Stimulated activated CD4-positive, alpha-beta T cell treated with anti-CD3 and anti-CD28 coated beads, Interleukin-1b, Interleukin-23, amount 100 ng/mL, for 1 hour (primary cell): ENCODE measurements at places on chromosomes 5 and 9.

- no peak for DNase-seq
Measured at GRCh38 chr5:94558028-94558427, 60.4 kb downstream of the KIAA0825 start.

DNA sequence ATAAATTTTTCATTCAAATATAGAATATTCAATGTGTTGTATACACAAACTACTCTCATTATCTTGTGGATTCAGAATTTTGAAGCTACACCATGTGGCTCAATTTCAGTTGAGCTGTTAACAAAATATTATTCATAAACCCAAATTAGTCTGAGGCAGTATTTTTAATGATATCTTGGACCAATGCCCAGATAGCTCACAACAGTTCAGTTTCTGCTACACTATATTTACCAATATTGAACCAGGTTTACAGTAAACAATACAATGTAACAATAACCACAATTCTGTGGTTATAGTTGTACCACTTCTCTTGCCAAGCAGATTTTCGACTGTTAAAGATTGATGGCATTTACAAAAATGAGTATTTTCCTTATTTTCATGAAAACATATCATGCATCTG is 99.9 kb downstream of the SSBP2 start:
- no peak for DNase-seq

DNA sequence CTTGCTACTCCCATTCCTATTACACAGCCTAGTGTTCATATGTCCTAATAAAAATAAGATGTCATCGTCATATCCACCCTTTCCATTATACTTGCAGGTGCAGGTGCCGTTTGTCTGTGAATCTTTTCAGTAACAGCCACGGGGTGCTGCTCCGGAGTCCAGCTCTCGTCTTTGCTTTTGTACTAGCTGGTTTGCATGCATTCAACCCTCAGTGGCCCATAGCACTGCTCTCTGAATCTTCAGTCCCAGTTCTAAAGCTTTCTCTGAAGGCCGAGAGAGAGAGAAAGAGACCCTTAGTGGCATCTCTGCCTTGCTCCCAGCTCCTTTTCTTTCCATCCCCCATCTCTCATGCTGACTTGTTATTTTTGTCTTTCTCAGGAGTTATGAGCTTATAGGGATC is 468.5 kb downstream of the TMEM232 start:
- no peak for DNase-seq

DNA sequence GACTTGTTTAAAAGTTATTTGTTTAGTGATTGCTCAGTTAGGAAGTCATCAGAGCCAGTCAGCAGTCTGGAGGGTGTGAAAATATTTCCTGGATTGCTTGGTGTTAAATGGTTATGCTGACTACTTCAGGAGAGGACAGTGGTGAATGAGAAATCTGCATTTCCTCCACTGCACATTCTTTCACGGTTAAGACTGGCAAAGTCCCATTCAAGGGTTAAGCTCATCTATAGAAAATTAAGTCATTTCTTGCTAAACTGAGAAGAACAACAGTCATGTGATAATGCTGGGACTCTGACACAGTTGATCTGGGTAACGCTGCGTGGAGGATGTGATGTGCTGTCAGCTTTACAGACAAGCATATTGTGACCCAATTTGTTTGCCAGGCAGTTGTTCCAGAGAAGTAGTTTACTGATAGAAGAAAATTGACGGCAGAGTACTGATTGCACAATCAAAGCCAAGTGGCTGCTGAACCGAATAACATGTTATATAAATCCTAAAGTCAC is 80.4 kb downstream of the GRAMD2B start:
- DNase-seq, result no peak

DNA sequence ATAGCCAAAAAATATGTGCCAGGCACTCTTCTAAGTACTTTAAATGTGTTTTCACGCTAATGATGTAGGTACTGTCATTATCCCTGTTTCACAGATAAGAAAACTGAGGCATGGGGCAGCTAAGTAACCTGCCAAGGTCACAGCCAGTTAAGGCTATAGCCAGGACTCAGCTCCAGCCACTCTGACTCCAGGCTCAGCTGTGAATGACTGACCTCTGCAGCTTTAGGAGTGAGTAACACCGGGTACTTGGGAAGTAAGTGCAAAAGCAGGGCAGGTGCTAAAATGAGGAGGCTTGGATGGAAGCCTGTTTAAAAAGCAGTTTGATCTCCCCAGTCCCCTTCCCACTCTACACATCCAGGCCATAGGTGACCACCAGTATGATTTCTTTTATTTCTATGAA is 10.6 kb upstream of the SHC3 start:
- no peak for DNase-seq

DNA sequence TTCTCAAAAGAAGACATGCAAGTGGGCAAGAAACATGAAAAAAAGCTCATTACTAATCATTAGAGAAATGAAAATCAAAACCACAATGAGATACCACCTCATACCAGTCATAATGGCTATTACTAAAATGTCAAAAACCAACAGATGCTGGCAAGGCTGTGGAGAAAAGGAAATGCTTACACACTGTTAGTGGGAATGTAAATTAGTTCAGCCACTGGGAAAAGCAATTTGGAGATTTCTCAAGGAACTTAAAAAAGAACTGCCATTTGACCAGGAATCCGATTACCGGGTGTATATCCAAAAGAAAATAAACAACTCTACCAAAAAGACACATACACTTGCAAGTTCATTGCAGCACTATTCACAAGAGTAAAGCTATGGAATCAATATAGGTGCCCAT is 595.4 kb upstream of the RIOK2 start:
- no peak for DNase-seq

DNA sequence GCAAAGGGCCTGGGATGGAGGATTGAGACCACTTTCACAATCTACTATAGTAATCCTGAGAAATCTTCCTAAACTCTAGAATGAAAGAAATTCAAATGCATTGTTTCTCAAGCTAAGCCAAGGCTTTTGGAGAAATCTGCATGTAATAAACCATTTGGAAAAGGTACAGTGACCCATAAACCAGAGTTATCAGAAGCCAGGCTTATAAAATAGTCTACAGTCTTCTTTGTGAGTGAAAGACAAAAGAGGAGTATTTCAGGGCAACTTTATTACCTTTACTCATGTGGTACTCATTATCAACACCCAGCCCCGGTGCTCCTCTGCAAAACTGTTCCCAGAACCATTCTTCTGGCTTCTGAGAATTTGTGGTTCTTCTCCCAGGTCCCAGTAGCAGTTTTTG is 87.0 kb downstream of the GALNT10 start:
- no peak for DNase-seq

DNA sequence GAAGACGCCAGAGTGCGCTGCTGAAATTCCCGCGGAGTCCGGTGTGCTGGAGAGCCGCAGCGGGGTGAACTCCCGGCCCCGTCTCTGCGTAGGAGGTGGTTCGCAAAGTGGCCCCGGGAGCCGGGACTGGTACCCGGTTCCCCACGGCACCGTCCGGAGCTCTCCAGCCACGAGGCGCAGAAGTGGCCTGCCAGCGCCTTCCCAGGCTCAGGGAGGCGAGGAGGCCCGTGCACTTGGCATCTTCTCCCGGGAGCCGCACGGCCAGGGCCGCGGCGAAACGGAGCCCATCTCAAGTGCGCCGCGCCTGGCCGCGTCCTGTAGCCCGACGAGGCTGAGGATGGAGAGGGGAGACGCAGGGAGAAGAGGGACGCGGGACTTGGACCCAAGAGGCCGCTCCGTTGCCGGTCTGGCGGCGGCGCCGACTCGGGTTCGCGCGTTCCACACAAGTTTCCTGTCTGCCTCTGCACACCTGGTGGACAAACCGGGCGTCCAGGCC is 1.1 kb upstream of the IRX1 start:
- no peak for DNase-seq

GRCh38 chr5:58629271-58630159 is 46.6 kb downstream of the RAB3C start:
- DNase-seq, result no peak

DNA sequence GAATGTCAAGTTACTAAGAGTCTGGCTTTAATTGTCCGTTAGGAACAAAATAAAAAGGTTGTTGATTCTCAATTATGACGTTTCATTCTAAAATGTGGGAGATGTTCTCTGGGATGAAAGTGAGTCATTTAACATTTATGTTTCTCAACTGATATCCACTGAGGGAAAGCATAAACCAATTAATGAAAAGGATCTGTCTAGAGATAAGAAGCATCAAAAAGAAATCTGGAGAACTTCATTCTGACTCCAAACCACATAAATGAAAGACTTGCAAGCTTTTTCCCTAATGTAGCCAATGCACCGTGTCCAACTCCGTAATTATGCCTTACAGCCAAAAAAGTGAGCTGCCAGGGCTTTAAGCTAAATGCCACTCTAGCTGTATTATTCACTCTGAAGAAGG is 654.2 kb downstream of the TLE1 start:
- DNase-seq, result no peak

DNA sequence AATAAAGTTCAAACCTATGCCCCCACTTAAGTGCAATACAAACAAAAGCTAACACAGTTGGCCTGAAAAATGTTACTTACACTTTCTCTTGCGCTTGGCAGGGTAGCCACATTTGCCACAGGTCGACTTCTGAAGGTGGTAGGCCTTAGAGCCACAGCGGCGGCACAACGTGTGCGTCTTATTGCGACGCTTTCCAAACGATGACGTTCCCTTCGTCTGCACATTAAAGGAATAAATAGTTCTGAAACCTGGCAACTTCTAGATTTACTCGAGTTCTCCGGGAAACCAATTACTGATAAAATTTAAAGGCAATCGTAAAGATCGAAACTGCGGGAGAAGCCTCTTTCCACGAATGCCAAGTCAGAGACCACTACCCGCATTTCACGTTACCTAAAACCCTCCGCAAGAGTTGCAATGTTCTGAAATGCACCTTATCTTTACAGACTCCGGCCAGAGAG is 602 bp downstream of the RPL37 start:
- DNase-seq, result no peak

GRCh38 chr5:2091921-2092320 is 209.2 kb upstream of the IRX4 start:
- DNase-seq, result no peak

DNA sequence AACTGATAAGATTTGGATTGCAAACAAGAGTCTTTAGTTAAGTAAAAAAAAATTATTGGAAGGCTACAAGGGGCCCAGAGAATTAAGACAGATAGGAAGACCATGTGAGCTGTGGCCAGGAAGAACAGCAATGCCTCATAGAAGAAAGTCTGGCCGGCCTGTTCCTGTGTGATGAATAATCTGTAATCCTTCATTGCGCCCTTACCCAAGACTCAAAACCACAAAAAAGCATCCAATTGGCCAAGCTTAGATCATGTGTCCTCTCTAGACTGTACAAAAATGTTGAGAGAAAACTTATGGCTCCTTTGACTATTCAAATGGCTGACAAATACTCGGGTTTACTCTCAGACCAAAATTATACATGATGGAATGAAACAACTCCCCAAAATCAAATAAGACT is 1383.5 kb downstream of the PTPRD start:
- DNase-seq, result no peak

GRCh38 chr5:180088561-180088960 is 17.0 kb upstream of the RNF130 start:
- no peak for DNase-seq

- no peak for DNase-seq
Measured at GRCh38 chr9:16848179-16848578, 22.3 kb downstream of the BNC2 start.

GRCh38 chr9:89481538-89481915 is 16.4 kb downstream of the SEMA4D start:
- no peak for DNase-seq

DNA sequence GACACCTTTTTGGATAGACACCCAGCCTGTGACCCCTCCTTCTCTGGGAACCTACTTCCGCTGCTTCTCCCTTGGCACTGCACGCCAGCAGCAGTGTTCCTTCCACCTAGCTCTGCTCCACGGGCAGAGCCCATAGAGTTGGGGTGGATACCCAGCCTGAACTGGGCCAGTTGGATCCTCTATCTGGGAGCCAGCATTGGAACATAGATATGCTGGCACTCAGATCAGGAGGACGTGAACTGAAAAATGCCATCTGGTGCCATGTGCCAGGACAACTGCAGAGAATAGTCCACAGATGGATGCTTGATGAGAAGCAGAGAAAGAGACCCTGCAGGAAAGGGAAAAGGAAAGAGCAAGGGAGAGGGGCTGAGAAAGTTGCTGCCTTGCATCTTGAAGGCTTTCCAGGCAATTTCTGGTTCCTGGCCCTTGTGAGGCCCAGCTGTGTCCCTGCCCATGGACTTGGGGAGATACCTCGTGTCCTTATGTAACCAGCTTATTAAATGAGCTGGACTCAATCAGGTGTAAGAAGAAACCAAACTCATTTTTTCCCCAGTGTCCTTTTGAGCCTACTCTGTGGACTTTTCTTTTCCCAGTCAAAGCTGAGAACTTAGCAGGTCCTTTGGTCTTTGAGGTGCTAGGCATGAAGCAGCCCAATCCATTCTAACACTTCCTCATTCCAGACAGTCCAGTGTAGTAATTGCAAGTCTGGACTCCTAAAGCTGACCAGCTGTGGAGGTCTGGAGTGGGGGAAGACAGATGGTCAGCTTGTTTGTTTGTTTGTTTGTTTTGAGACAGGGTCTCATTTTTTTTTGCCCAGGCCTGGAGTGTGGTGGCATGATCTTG is 39.1 kb downstream of the ANGPTL2 start:
- DNase-seq, result no peak

- no peak for DNase-seq
Measured at GRCh38 chr9:68802525-68803015, 97.5 kb downstream of the PIP5K1B start.

- no peak for DNase-seq
Measured at GRCh38 chr5:65907135-65907534, 19.2 kb upstream of the ERBIN start.

DNA sequence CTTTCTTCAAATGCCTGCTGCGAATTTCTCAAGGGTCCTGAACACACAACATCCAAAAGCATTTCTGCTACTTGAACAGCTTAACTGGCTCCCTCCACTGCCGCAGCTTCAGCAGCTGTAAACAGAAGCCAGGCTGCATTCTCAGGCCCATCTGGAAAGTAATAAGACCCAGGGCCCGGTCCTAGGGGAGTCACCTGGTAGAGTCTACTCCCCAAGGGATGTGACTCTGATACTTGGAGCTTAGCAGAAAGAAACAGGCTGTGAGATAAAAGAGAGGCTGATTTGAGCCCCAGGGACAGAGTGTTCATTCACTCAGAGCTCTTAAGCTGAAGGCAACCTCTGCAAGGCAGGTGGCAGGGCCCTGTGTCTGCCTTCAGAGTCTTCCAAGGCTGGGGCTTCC is 356.8 kb downstream of the SPOCK1 start:
- DNase-seq, result no peak

DNA sequence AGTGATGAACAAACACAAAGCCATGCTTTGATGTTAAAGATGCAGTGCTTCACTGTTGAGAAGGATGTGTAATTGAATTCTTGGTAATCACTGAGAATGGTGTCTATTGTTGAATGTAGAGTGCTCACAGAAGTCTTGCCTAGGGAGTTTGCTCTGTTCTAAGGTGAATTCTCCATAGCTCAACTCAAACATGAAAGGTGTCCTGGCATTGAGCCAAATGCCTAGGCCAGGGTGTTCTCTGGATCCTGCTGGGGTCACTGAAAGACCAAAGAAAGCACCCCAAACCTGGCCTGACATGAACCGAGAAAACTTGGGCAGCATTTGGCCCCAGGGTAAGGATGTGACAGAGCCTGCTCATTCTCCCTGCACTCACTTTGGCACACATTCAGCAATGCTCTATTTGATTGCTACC is 217.3 kb downstream of the ARL15 start:
- no peak for DNase-seq
